HCT116 (cell line): ENCODE measurements at places on chromosomes 1 and 21. TPM values are rescaled to one million over a fixed set of nuclear protein-coding genes. Genes with fewer than 3 reads are reported as not detected.

SAMD13 gene
- 14.9 TPM for total RNA-seq

HPCA gene
- 0.15 TPM for total RNA-seq

MEAF6 gene
- 50.3 TPM for total RNA-seq

- H3K27ac ChIP-seq: no peak overlapping the region
- H3K4me3 ChIP-seq: no peak overlapping the region
- no peaks in the 10 kb centered on the region for H3K36me3 ChIP-seq
- peak; percentile 33 for DNase-seq
- no peaks in the 10 kb centered on the region for H3K27me3 ChIP-seq
- H3K4me1 ChIP-seq: peaks cover 9% of the 10 kb centered on the region; the same call in 1 of the 2 replicates
Observed at GRCh38 chr1:221845650-221846371, 103.9 kb upstream of the DUSP10 start.

DNA sequence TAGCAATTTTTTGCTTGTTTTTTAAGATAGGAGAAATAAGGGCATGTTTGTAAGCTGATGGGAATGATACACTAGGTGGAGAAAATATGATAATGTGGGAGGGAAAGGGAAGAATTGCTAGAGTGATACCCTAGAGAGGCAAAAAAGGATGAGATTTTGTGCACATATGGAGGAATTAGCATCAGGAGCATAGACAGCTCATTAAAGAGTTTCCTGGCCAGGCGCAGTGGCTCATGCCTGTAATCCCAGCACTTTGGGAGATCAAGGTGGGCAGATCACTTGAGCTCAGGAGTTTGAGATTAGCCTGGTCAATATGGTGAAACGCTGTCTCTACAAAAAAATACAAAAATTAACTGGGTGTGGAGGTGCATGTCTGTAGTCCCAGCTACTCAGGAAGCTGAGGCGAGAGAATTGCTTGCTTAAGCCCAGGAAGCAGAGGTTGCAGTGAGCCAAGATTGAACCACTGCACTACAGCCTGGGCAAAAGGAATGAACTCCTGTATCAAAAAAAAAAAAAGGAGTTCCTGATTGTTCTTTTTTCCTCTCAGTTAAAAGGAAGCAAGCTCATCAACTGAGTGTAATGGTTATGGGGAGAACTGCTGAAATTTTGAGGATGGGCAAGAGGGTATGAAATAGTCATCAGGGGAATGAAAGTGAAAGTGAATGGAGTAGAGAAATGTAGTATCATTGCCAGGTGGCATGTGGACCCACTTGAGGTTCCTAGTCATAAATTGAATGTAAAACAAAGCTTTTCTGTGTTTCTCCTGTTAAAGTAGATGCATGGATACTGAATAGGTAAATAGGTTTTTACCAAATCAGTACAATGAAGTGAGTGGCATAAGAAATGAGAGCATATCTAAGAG, 35.5 kb downstream of the SH3GLB1 start:
- no peak for DNase-seq
- H3K36me3 ChIP-seq: peaks cover 8% of the 10 kb centered on the region; the same call in 1 of the 2 replicates
- no peaks in the 10 kb centered on the region for H3K27me3 ChIP-seq
- no peaks in the 10 kb centered on the region for H3K4me1 ChIP-seq

GRCh38 chr1:5611431-5611830, 380.8 kb downstream of the NPHP4 start:
- H3K27ac ChIP-seq: no peak overlapping the region
- peak; percentile 32 for DNase-seq
- H3K27me3 ChIP-seq: peaks cover 18% of the 10 kb centered on the region
- H3K4me3 ChIP-seq: no peak overlapping the region
